GM23338 (cell line): ENCODE measurements at places on chromosomes 4 and X. TPM values are rescaled to one million over a fixed set of nuclear protein-coding genes. Genes with fewer than 3 reads are reported as not detected.

The IBSP gene
- total RNA-seq, result not detected in 2 replicates

The COMMD8 gene
- 8.4 and 11.7 TPM in 2 replicates for total RNA-seq

DNA sequence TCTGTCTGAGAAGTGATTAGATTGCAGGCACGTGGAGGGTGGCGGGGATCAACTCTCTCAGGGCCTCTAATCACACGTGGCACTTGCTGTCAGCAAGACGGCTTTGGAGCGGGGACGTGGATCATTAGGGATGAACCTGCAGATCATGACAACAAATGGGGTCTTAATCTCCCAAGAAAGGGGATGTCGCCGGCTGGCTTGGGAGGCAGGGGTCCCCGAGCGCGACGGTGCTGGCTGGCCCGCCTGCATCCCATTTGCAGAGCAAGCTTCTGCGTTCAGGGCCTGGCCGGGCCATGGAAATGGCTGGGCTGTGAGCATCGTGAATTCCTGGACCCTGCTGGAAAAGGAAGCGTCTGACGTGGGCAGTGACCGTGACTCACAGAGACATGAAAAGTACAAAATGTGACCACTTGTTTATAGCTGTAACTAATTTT, 85.1 kb upstream of the SHOX start:
- DNase-seq, result no peak

The TMEM35A gene
- total RNA-seq, result 4.4 and 5.8 TPM in 2 replicates

DNA sequence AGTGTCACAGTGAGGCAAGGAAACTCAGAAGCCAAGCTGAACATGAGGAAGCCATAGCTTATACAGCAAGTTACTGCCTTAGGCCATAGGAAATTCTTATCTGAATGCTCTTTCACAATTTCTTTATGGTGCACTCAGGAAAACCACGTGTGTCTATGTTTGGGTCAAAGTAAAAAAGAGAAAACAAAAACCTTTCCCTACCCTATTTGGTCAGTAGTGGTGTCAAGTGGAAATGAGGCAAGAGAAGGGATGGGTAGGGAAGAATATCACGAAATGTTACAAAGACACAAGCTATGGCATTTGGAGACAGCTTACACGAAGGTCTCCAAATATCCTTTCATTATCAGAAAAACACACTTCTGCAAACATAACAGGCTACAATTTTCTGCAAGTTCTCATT, 83.4 kb upstream of the INPP4B start:
- DNase-seq, result no peak

The LUZP4 gene
- not detected in 2 replicates for total RNA-seq
